Osteoblast (primary cell): ENCODE measurements at places on chromosomes 6 and 20. TPM values are rescaled to one million over a fixed set of nuclear protein-coding genes. Genes with fewer than 3 reads are reported as not detected.
A peak's percentile ranks its signal among the peaks of the same experiment; 100 is the strongest.

Gene WFDC12
- total RNA-seq = not detected in 2 replicates

DNA sequence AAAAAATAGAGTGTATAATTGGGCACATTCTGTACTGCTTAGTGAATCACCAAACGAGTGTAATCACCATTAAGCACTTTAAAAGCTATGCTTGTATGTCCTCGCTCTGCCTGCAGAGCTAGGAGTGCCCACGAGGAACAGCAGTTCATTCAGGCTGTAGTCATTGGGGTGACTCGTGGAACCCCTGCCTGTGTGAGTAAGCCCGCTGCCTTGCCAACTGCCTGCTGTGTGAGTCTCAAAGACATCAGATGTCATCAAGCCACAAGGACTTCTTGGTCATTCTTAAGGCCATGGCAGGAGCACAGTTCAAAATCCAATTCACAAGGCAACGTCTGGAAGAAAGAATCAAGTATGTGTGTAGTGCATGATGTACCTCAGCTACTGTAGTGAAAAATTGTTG is 60.4 kb downstream of the FOXO3 start:
- DNase-seq = peak; percentile 68

DNA sequence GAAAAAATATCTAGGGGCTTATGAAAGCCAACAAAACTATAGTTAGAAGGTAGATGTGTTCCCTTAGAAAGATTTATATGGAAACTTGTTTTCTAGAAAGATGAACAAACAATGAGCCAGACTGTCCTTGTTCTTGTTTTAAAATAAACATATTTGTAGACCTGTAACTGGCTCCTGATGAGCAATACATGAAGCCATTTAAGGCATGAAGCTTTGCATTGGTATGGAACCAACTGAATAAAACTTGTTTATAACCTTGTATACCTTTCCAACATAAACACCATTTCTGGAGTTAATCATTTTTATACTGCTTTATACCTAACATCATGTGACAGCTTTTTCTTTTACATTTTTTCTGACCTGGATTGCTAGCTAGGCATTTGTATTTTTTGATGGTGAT is 247.8 kb downstream of the PRL start:
- no peak for DNase-seq

- DNase-seq = peak; percentile 73
Measured at GRCh38 chr6:107704347-107705013, 119.6 kb downstream of the SCML4 start.

DNA sequence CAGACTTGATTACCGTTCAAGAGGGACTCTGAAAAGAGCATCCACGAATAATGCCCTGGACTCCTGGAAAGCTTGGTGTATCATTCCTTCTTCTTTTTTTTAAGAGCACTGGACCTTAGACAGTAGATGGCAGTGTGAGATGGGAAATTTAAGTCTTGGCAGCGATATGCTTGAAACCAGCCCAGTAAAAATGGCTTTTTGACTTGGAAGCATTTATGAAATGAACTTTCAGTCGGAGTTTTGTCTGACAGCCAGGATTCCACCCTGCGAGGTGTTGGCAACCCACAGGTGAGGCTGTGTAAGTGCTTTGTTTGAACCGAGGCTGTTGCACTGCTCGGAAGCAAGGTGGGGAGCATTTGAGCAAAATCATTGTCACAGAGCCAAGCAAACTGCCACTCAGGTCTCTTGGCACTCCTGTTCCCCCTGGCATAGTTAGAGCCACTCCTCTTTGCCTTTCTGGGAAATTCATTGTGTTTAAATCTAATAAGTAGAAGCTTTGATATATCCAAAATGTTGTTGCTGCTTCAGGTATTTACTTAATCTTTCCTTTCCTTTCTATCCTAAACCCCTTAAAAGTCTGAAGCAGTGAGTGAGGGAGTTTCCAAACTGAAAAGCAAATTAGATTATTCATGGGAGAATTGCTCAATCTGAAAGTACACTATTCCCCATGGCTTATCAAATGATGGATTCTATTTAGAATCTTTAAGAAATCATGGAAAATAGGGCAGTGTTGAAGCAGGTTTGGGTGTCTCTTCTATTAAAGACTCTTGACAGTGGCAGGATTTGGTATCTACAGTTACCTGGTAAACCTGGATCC is 272.8 kb upstream of the SLC35B3 start:
- no peak for DNase-seq

- peak; percentile 66 for DNase-seq
Measured at GRCh38 chr20:59776059-59776603, 157.3 kb downstream of the SYCP2 start.

DNA sequence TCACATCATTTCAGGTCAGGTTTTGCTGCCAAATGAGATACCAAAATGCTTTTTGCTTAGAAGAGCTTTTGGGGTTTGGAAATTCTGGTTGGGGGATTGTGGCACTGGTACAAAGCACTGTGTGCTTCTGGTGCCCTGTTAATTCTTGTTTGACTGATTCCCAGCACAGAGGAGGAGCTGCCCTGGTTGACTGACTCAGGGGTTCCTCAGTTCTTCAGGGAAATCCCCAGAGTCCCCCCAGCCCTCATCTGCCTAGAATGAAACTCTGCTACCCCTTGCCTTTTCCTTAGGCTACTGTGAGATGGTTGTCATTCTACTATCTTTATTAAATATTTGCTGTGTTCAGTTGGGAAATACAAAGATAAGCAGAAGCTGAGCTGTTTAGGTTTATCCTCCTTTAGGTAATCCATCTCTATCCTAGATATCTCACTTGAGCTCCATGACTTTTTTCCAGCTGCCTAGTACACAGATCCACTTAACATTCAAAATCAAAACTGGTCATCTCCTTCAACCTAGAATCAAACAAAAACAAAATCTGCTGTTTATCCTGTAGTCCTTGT is 24.9 kb upstream of the TSPYL1 start:
- DNase-seq = peak; percentile 17

DNA sequence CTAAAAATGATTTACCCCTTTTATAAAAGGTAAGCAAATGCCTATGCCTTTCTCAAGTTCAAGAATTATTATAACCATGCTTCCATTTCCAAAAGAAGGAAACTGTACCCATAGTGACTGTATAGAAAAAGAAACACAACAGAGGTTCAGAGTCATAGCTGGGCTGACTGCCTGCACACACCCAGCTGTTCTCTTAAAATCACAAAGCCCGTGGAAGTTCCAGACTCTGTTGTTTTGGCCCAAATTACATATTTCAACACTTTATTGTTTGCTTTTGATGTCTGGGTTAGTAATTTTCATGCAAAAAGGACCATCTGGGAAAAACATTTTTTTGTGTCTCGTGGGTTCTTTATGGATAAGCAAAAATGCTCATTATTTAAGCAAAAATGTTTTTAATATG is 99.2 kb downstream of the LCA5 start:
- peak; percentile 91 for DNase-seq

- no peak for DNase-seq
Measured at GRCh38 chr20:9514072-9514460, 324 bp upstream of the LAMP5 start.

- no peak for DNase-seq
Measured at GRCh38 chr20:36971103-36971502, 19.6 kb upstream of the SAMHD1 start.
